ENCODE measurements at places on chromosomes 4 and X.

- DNase-seq, result no peak
These were observed 56.6 kb downstream of the ARHGAP6 start for GRCh38 chrX:11609109-11609508.

- no peak for DNase-seq
These were observed 57.4 kb upstream of the HGFAC start for GRCh38 chr4:3384391-3384770.

- DNase-seq, result no peak
These were observed 614.5 kb upstream of the LCORL start for GRCh38 chr4:18636001-18636585.

- no peak for DNase-seq
These were observed 55.2 kb downstream of the TRMT44 start for GRCh38 chr4:8495803-8496202.

- DNase-seq, result no peak
These were observed 196.8 kb upstream of the FSTL5 start for GRCh38 chr4:162360369-162361149.

- DNase-seq, result no peak
These were observed 166.9 kb upstream of the KLF3 start for GRCh38 chr4:38497121-38497520.

DNA sequence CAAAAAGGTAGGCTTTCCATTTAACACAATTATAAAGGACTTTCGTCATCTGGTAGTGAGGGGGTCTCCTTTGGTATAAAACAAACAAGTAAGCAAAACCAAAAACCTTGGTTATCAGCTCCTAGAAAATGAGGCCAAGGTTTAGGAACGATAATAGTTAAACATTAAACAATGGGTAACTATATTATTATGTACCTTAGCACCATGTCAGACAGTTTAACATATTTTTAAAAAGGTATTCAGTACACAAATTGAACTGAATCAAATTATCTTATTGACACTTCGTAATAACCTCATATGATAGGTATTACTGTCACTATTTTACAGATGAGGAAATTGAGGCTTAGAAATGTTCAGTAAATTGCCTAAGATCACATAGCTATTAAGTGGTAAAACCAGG lies 32.1 kb upstream of the RAB9B start:
- DNase-seq, result no peak

GRCh38 chr4:152643153-152644035 lies 36.4 kb downstream of the TMEM154 start:
- no peak for DNase-seq

- DNase-seq, result no peak
These were observed 773 bp downstream of the SNCA start for GRCh38 chr4:89836031-89836745.

- DNase-seq, result no peak
These were observed 86.4 kb downstream of the SHISA3 start for GRCh38 chr4:42483426-42484379.

- DNase-seq, result no peak
These were observed 201.4 kb downstream of the CCSER1 start for GRCh38 chr4:90328558-90328957.

- DNase-seq, result no peak
These were observed 211.6 kb upstream of the DKK2 start for GRCh38 chr4:107247738-107248137.
